NCI-H1930 (cell line): ENCODE measurements at places on chromosomes 13 and 19.

- no peak for DNase-seq
Measured at GRCh38 chr19:9645472-9645871, 24.4 kb upstream of the ZNF561 start.

GRCh38 chr13:48400850-48401291 is 12.0 kb downstream of the LPAR6 start:
- no peak for DNase-seq

DNA sequence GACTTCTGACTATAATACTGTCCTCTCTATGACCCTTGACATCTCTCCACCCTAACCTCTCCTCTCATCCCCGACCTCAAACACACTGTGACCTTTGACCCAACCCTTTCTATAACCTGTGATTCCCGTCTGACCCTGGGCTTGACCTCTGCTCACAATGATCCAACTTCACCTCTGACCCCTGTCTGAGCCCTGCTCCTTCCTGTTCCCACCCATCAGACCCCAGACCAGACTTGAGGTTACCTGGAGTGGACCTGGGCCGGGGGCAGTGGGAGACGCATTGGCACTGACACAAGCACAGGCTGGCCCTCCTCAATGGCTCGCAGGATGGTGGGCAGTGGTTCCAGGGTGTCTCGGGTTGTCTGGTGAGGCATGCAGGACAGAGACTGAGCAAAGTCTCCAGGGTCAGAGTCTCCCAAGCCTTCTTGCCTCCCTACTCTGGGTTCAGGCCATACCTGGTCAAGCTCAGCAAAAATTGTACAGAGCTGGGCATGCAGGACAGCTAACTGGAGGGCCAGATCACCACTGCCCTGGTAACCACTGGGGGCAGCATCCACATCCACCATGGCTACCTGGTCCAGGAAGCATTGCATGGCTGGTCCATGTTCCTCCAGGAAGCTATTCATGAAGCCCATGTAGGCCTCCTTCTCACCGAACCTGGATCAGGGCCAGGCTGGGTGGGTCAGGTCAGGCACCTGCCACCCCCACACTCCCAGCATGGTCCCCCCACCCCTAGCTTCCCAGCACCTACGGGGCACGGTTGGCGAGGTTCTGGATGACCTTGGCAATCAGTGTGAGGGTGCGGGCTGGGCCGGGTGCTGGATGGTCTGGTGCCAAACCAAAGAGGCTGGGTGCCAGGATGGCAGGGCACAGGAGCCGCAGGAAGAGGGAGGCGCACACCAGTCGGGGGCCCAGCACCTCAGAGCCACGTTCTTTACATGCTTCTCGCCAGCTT is 4.4 kb upstream of the WIZ start:
- no peak for DNase-seq

DNA sequence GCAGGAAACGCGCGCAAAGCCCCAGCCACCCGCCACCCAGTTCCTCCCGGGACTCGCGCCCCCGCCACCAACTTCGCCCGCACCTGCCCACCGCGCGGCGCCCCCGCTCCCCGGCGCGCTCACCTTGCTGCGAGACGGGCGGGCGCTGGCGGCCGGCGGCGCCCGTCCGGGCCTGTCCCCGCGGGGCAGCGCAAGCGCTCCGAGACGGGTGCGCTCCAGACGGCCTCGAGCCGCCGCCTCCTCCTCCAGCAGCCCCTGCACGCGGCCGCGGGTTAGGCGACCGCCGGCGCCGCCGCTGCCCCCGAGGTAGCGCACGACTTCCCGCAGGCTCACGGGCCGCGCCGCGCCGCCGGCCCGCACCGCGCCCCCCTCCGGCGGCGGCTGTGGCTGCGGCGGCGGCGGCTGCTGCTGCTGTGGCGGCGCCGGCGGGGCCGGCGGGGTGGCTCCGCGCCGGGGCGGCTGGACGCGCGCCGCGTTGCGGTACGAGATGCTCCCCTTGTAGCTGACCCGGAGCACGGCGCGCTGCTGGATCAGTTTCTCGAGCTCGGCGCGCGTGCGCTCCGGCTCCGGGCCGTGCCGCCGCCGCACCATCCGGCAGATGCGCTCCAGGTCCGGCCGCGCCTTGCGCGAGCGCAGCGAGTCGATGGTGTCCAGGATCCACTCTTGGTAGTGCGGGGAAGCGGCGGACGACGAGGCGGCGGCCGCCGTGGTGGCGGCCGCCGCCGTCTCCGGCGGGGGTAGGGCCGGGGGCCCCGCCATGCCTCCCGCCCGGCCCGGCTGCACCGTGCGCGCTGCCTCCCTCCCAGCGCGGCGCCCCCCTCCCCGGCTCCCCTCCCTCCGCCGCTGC is 666 bp downstream of the SAMD1 start:
- peak; percentile 32 for DNase-seq

GRCh38 chr13:45584816-45585215 is 30.7 kb downstream of the ERICH6B start:
- DNase-seq, result no peak

GRCh38 chr19:42201489-42202289 is 15.8 kb downstream of the DEDD2 start:
- DNase-seq, result no peak

- no peak for DNase-seq
Measured at GRCh38 chr13:82216165-82216564, 1666.1 kb downstream of the SLITRK1 start.

DNA sequence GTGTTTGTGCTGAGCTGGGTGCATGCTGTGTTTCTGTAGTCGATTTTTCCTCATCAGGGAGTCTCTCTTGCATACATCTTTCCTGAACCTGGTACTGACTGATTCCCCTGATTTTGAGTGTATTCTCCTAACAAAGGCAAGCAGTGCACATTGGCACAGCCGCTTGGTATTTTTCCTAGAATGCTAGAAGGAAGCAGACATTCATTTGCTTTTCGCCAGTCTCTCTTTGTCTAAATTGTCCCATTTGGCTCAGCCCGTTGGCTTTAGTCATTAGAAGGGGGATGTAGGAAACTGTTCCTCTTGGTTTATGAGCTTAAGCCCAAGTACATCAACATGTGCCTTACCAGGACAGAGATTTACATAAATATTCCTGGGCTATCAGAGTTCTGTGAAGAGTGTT is 266.1 kb upstream of the TMTC4 start:
- no peak for DNase-seq

- no peak for DNase-seq
Measured at GRCh38 chr13:33052506-33053280, 36.5 kb downstream of the KL start.

- DNase-seq, result no peak
Measured at GRCh38 chr13:43157796-43158195, 134.4 kb downstream of the DNAJC15 start.

- no peak for DNase-seq
Measured at GRCh38 chr13:75263741-75264407, 218.1 kb downstream of the TBC1D4 start.

DNA sequence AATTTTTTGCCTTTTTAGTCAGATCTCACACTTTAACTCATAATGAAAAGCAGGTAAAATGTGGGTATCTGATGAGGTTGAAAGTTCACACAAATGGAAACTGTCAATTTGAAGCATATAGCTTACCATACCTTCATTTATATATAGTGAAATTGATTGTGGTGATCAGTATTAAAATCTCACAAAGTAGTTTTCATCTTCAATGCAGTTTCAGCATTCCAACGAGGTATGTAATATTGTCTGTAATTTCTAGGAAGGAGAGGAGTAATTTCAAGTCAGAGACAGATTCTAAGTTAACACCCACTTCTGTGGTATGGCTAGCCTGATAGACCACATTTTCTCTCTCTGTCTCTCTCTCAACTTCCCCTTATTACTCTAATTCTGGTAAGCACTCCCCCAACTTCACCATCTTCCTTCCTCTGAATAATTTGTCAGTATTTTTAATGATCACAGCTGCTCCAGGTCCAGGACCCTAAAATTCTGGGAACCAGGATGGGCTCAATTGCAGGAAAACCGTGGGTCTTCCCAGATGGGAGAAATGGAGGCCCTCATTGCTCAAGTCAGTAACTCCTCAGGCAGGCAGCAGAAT is 455.7 kb downstream of the FGF9 start:
- no peak for DNase-seq

- no peak for DNase-seq
Measured at GRCh38 chr19:827314-827709, 325 bp upstream of the AZU1 start.

- DNase-seq, result no peak
Measured at GRCh38 chr19:19552798-19553197, 14.7 kb downstream of the CILP2 start.

- no peak for DNase-seq
Measured at GRCh38 chr19:3455960-3456601, 24.2 kb downstream of the SMIM24 start.

DNA sequence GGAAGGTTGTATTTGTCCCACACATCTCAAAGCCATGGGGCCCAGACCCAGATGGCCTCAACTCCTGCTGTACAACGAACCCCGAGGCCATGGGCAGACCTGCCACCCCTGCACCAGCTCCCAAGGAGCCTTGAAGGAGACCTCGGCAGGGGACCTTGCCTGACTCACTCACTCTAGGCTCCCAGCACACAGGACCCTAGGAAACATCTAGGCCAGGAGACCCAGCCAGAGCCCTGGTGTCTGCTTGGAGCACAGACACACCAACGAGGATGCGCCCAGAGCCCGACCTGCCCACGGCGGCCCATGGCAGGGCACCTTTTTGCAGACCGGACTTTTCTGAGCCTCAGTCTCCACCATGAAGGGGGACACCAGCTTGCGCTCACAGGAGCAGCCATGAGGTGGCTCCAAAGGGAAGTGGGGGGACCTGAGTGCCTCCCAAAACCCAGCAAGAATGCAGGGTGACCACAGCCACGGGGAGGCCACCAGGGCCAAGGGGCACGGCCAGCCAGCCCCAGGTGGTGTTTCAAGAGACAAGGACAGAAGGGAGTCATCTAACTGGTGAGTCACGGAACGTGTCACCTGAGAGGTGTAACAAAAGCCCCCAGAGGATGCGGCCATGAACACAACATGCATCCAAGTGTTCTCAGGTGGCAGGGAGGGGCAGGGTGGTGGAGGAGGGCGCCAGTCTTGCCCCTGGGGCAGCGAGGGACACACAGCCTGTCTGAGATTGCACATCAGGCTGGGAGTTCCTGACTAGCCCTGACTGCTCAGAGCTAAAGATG is 4.9 kb upstream of the CERS1 start:
- no peak for DNase-seq

DNA sequence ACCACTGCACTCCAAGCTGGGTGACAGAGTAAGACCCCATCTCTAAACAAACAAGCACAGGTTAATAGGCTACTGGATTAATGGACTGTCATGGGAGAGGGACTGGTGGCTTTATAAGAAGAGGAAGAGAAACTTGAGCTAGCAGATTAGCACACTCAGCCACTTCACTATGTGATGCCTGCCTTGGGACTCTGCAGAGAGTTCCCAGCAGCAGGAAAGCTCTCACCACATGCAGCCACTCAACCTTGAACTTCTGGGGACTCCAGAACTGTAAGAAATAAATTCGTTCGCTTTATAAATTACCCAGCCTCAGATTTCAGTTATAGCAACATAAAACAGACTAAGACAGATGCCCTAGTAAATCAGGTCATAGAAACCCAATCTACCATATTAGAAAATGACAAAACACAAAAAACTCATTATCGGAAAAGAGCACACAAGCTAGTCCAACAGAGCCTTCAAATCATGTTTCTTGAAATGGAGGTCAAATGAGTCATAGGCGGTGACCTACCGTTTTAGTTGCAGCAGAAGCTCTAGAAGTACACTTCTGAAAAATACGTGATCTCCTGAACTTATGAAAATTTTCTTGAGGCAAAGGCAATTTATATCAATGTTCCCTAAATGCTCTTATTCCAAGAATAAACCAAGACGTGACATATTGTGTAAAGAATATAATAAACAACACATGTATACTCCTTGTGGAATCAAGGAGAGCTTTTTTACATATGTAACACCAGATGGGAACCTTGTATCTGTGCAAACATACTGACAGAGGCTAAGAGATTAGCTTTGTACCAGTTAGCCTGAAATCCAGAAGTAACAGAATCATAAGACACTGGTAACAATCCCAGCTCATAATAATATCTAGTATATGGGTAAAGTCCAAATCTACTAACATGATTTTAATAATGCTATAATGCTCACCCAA is 340.9 kb upstream of the SGCG start:
- no peak for DNase-seq

DNA sequence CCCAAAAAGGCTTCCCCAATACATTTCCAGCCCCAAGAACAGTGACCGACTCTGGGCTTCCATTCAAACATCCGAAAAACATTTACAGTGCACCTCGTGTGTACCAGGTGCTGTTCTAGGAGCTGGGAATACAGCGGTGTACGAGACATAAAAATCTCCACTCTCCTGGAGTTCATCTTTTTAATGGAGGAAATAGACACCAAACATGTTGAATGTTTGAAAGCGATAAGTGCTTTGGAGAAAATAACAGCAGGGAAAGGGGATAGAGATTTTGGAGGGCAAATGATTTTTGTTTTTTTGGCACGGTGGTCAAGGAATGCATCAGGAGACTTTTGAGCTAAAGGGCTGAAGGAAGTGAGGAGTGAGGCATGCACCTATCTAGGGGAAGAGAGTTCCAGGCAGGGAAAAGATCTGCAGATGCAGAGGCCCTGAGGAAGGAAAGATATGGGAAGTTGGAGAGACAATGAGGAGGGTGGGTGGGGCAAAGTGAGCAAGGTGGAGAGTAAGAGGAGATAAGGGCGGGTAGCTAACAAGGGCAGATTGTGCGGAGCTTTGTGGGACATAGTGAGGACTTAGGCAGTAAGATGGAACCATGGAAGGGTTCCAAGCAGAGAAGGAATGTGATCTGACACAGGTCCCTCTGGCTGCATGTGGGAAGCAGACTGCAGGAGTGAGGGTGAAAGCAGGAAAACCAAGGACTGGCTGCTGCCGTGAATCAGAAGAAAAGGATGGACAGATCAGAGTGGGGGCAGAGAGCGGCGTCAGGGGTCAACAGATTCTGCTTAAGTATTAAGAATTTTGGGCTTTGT is 703 bp upstream of the FBL start:
- no peak for DNase-seq
